Thoracic aorta endothelial cell (primary cell): ENCODE measurements at places on chromosomes 2 and 18. TPM values are rescaled to one million over a fixed set of nuclear protein-coding genes. Genes with fewer than 3 reads are reported as not detected.

EPB41L3 gene
- 129 and 167 TPM in 2 replicates for total RNA-seq

LRRTM1 gene
- not detected in 2 replicates for total RNA-seq

MPHOSPH10 gene
- 28.6 and 41.6 TPM in 2 replicates for total RNA-seq

CYP27A1 gene
- total RNA-seq: 4.1 and 6.4 TPM in 2 replicates

NXPH2 gene
- not detected in 2 replicates for total RNA-seq

AGXT gene
- not detected in 2 replicates for total RNA-seq

DLX1 gene
- 0.07 TPM in 1 of 2 replicates, not detected in the other for total RNA-seq

CXCR1 gene
- total RNA-seq: not detected in 2 replicates

ALK gene
- total RNA-seq: not detected in 2 replicates

MRPL33 gene
- total RNA-seq: 136 and 151 TPM in 2 replicates

TRIB2 gene
- total RNA-seq: 15.4 and 20.3 TPM in 2 replicates

ESPNL gene
- total RNA-seq: under 0.01 TPM in 1 of 2 replicates, not detected in the other

FOXI3 gene
- not detected in 2 replicates for total RNA-seq

PRKRA gene
- total RNA-seq: 55.1 and 55.2 TPM in 2 replicates

SCG2 gene
- not detected in 2 replicates for total RNA-seq

LYG2 gene
- total RNA-seq: not detected in 2 replicates

B3GNT7 gene
- 0.13 and 0.50 TPM in 2 replicates for total RNA-seq

OSR1 gene
- 0.07 TPM in 1 of 2 replicates, not detected in the other for total RNA-seq

MAP4K4 gene
- total RNA-seq: 520 and 566 TPM in 2 replicates

GAREM2 gene
- total RNA-seq: 1.1 TPM in 2 replicates

ANKRD30BL gene
- total RNA-seq: not detected in 2 replicates

VPS4B gene
- 44.9 and 47.9 TPM in 2 replicates for total RNA-seq

TMEM247 gene
- total RNA-seq: not detected in 2 replicates

GEN1 gene
- total RNA-seq: 33.2 and 43.4 TPM in 2 replicates

C1GALT1C1L gene
- total RNA-seq: 0.50 TPM in 1 of 2 replicates, not detected in the other

PLGLB1 gene
- 1.7 TPM in 1 of 2 replicates, not detected in the other for total RNA-seq

PLGLB2 gene
- 1.5 and 2.7 TPM in 2 replicates for total RNA-seq

TTN gene
- total RNA-seq: 1.9 and 3.2 TPM in 2 replicates

WDSUB1 gene
- 5.7 and 6.1 TPM in 2 replicates for total RNA-seq

NDC80 gene
- 45.7 and 61.7 TPM in 2 replicates for total RNA-seq

SLC66A3 gene
- 25.1 and 34.3 TPM in 2 replicates for total RNA-seq

DNMT3A gene
- 18.2 and 22.9 TPM in 2 replicates for total RNA-seq

RGPD3 gene
- 0.53 and 0.79 TPM in 2 replicates for total RNA-seq

PLEKHH2 gene
- 0.40 and 1.2 TPM in 2 replicates for total RNA-seq

ABCG5 gene
- not detected in 2 replicates for total RNA-seq

TFCP2L1 gene
- not detected in 2 replicates for total RNA-seq

LINC00305 gene
- not detected in 2 replicates for total RNA-seq

MZT2A gene
- 66.1 and 84.0 TPM in 2 replicates for total RNA-seq

PLA2R1 gene
- total RNA-seq: 13.3 and 21.4 TPM in 2 replicates

CCDC148 gene
- 0.14 and 0.27 TPM in 2 replicates for total RNA-seq

RAPH1 gene
- 72.8 and 93.6 TPM in 2 replicates for total RNA-seq

VWC2L gene
- not detected in 2 replicates for total RNA-seq

SLC9A4 gene
- total RNA-seq: not detected in 2 replicates

PLCL1 gene
- total RNA-seq: 9.6 and 9.7 TPM in 2 replicates

ASB18 gene
- total RNA-seq: not detected in 2 replicates

SIX2 gene
- total RNA-seq: 0.13 and 0.14 TPM in 2 replicates

BBS5 gene
- 5.1 and 6.3 TPM in 2 replicates for total RNA-seq

NUP35 gene
- total RNA-seq: 28.3 and 32.9 TPM in 2 replicates

AP1S3 gene
- 3.7 and 7.3 TPM in 2 replicates for total RNA-seq

SCN2A gene
- under 0.01 TPM in 2 replicates for total RNA-seq

CCNYL1 gene
- 67.2 and 82.4 TPM in 2 replicates for total RNA-seq

CCDC178 gene
- total RNA-seq: not detected in 2 replicates
